ENCODE measurements at places on chromosomes 1 and 21. TPM values are rescaled to one million over a fixed set of nuclear protein-coding genes. Genes with fewer than 3 reads are reported as not detected.

The PYGO2 gene
- 10.0 TPM for total RNA-seq

- no peak for DNase-seq
Measured at GRCh38 chr1:17347769-17348592, 24.0 kb upstream of the PADI6 start.

- no peak for DNase-seq
Measured at GRCh38 chr1:48688102-48688760, 88.5 kb downstream of the BEND5 start.

The MOB3C gene
- total RNA-seq = 22.5 TPM

DNA sequence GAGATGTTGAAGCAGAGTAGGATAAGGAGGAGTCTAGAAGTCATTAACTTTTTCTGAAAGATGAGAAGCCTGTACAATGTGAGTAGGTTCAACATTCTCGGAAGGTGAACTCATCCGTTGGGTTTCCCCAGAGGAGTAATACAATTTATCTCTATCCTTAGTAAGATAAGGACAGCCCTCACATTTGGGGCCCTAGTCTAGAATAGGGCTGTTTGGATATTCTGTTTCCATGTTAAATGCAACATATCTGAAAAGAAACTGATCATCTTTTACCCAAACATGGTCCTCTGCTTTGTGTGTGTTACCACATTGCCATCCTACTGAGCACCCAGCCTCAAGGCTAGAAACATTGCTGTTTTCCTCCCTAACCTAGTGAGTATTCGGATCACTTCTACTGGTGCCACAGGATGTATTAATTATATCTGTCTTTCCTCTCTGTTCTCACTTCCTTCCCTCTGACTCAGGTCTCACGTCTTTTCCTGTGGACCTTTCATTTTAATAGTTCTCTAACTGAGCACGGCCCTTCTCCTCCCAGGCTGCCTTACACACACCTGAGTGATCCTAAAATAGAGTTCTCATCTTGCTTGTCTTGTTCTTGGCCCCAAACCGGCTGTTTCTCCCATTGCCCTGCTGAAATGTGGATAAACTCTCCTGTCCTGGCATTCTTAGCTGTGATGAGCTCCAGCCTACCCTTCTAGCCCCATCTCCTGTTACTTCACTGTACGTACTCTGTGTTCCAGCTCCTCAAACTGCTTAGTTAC lies 91.7 kb downstream of the CDC14A start:
- DNase-seq = no peak

GRCh38 chr1:59124166-59124565 lies 172.7 kb upstream of the FGGY start:
- no peak for DNase-seq

DNA sequence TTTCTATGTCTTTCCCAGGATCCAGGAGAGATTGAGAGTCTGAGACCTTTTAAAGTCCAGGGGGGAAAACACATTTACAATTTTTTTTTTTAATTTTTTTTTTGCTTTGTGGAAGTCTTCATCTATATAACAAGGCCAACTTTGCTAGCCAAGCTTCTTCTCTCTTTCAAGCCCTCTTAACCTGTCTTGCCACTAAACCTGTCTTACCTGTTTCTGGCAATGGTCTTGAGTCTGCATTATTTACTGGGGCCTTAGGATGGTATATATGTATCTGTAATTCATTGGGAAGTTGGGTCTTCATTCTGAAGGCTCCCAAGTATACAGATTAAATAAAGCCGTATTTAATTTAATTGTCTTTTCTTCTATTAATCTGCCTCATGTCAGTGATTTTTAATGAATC lies 750.9 kb upstream of the B3GALT2 start:
- no peak for DNase-seq

The IKBKE gene
- 6.7 TPM for total RNA-seq

The KISS1 gene
- total RNA-seq = not detected

- no peak for DNase-seq
Measured at GRCh38 chr21:16418226-16418625, 688.4 kb downstream of the USP25 start.
